Right ventricle myocardium superior (tissue), 1 donor: ENCODE measurements at places on chromosomes 2 and 18. TPM values are rescaled to one million over a fixed set of nuclear protein-coding genes. Genes with fewer than 3 reads are reported as not detected.
A peak's percentile ranks its signal among the peaks of the same experiment; 100 is the strongest.

GRCh38 chr2:16999347-17000183 is 333.9 kb upstream of the CYRIA start:
- DNase-seq, result no peak

GRCh38 chr2:126543081-126543480 is 112.9 kb upstream of the GYPC start:
- no peak for DNase-seq

DNA sequence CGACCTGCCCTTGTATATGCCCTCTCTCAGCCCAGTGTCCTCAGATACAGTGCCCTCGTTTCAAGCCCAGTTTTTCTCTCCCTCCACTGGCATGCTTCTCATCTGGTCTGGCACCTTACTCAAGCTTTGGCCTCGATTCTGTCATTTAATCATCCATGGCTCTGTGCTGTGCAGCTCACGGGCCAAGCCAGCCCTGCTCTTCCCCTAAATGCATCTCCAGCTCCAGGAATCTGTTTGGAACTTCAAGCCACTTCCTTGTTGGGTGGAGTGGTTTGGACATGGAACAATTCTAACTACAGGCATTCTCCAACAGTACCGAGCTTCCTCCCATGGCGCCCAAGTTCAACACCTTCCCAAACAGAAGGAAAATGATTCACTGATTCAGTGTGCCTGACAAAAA is 76.7 kb upstream of the ZNF397 start:
- DNase-seq, result peak; percentile 55

GRCh38 chr2:190574169-190574568 is 39.6 kb upstream of the NEMP2 start:
- DNase-seq, result no peak

DNA sequence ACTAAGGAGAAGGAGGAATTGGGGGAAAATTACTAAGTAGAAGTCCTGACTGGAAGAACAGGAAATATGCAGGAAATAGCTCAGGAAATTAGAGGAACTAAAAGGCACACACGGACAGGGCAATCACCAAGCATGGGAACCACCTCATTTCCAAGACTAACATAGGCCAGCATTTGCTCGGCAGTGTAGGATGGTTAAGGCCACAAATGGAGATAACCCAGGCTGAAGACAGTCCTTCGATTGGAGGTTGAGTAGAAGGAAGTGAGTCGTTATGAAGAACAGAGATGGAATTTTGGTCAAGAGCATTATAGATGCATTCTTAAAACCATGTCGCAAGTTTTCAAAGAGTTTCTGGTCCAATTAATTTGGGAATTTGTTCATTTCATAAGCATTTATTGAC is 401.4 kb downstream of the ALK start:
- DNase-seq, result no peak

GRCh38 chr2:59150217-59150849 is 909.2 kb upstream of the FANCL start:
- DNase-seq, result no peak

- DNase-seq, result no peak
Measured at GRCh38 chr2:124763611-124764010, 738.5 kb downstream of the CNTNAP5 start.

- no peak for DNase-seq
Measured at GRCh38 chr2:156322051-156322685, 10.4 kb downstream of the NR4A2 start.

DNA sequence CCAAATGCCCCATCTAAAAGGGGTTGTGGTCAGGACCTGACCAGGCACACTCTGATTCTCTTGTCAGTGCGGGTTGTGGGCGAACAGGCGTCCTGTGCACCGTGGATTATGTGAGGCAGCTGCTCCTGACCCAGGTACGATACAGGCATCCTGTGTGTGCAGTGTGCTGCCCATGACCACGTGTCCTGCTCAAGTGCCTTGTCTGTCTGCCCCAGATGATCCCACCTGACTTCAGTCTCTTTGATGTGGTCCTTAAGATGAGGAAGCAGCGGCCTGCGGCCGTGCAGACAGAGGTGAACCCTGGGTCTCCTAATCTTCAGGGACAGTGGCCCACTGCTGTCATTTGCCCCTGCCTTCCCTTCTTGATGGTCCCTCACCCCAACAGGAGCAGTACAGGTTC is 14.6 kb downstream of the PTPN18 start:
- DNase-seq, result no peak

DNA sequence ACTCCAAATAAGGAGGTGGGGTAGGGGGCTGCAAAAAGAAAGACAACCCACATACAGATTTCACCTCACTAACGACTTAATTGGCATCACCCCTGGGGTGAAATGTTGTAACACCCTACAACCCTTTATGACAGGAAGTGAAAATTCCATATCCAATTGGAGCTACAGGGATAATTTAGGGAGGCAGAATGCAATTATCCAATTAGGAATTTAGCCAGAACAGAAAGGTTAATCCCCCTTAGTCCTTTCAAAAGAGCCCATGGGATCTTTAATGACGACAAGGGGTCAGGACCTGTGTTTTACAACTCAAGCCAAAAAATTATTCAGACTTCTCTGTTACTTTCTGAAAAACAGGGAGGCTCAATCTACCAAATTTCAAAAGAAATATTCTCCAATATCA is 1027.1 kb downstream of the TMEM182 start:
- no peak for DNase-seq

DNA sequence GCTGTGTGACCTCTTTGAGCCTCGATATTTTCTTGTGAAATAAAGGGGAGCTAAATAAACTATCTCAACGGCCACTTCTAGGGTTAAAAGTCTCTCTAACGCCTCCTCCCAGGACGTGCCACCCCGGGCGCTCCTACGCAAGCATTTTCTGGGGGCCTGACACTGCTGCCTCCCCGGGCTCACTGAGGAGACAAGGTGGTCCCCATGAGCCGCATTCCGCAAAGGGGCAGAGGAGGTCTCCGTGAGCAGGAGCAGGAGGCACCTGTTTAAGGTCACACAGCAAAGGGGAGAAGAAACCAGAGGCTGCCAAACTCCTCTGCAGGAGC is 913 bp upstream of the WNT10A start:
- DNase-seq, result no peak

- DNase-seq, result no peak
Measured at GRCh38 chr2:105775809-105776559, 31.3 kb downstream of the NCK2 start.

Gene LYPD1
- not detected for total RNA-seq

Gene MYOM1
- 608 TPM for total RNA-seq

Gene OXER1
- 0.40 TPM for total RNA-seq

Gene CRYGC
- total RNA-seq, result not detected

Gene ALPI
- not detected for total RNA-seq

Gene CPO
- not detected for total RNA-seq

Gene INPP4A
- 16.8 TPM for total RNA-seq

Gene GNLY
- 1.7 TPM for total RNA-seq

Gene MC4R
- total RNA-seq, result not detected

Gene TMEM169
- total RNA-seq, result 0.62 TPM

Gene OR6B2
- total RNA-seq, result not detected
